NCI-H460 (cell line): ENCODE measurements at places on chromosomes 11 and 22. TPM values are rescaled to one million over a fixed set of nuclear protein-coding genes. Genes with fewer than 3 reads are reported as not detected.

The LMO2 gene
- 0.20 TPM in 1 of 2 replicates, not detected in the other for total RNA-seq

The CEP164 gene
- total RNA-seq = 22.4 and 30.3 TPM in 2 replicates

The OR6T1 gene
- not detected in 2 replicates for total RNA-seq

The KRTAP5-2 gene
- not detected in 2 replicates for total RNA-seq

The MAJIN gene
- 0.63 TPM in 1 of 2 replicates, not detected in the other for total RNA-seq

The SYT9 gene
- not detected in 2 replicates for total RNA-seq

The AP2A2 gene
- total RNA-seq = 25.1 and 35.9 TPM in 2 replicates

The RSF1 gene
- 18.4 and 19.2 TPM in 2 replicates for total RNA-seq

The TRIM49C gene
- total RNA-seq = not detected in 2 replicates

The FREY1 gene
- total RNA-seq = 0.38 and 0.67 TPM in 2 replicates

The NPTXR gene
- 0.12 and 0.37 TPM in 2 replicates for total RNA-seq

The TXNRD2 gene
- 36.4 and 38.2 TPM in 2 replicates for total RNA-seq

The TUB gene
- 5.0 and 5.7 TPM in 2 replicates for total RNA-seq
